ENCODE measurements at places on chromosomes 13 and 19.

DNA sequence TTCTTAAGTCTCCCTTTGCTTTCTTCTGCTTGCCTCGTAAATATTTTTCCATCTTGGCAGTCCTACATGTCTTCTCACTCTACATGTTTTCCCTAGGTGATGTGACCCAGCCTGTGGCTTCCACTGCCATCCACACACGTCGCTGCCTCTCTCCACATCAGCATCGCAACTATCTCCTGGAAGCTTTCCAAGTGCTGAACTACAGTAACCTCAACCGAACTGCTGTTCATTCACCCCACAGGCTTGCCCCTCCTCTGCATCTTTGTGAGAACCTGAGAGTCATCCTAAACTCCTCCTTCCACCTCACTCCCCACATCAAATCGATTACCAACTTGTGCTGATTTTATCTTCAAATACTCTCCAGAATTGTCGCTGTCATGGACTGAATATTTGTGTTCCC lies 41.2 kb upstream of the USPL1 start:
- peak; percentile 82 for DNase-seq

DNA sequence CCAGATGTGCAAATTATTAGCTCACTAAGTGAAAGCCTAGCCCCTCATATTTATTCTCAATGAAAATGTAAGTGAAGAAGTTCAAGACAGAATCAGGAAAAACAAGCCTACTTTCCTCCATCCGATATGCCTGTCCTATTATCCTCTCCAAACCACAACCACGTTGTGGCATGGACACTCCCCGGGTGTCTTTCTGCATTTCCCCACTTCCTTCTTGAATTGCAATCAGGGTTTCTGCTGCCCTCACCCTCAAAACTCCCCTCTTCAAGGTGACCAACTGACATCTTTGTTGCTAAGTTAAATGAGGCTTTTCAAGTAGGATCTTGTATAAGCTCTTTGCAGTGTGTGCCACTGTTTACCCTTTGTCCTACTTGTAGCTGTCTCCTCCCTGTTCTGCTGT lies 11.8 kb downstream of the SLC25A30 start:
- no peak for DNase-seq

DNA sequence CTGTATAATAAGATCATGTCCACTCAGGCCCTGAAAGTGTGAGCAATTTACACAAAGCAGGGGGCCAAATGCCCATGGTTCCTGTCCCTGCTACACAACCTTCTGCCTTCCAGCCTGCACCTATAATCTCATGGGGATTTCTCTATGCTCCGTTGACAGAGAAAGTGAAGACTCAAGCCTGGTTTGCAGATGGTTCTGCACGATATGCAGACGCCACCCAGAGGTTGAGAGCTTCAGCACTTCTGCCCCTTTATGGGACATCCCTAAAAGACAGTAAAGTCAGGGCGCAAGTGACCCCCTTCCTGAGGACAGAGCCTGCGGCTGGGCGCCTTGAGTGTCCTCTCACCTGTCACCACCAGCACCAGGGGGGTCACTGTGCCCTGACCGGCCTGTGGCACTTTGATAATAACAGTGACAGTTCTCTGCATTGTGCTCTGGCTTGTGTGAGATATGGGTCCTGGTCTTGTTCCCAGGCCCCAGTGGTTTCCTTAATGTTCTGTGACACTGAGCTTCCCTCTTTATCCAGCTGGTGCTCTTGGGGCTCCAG lies 15.1 kb downstream of the LILRA5 start:
- DNase-seq = no peak

GRCh38 chr13:49633710-49634109 lies 5.4 kb downstream of the ARL11 start:
- no peak for DNase-seq

DNA sequence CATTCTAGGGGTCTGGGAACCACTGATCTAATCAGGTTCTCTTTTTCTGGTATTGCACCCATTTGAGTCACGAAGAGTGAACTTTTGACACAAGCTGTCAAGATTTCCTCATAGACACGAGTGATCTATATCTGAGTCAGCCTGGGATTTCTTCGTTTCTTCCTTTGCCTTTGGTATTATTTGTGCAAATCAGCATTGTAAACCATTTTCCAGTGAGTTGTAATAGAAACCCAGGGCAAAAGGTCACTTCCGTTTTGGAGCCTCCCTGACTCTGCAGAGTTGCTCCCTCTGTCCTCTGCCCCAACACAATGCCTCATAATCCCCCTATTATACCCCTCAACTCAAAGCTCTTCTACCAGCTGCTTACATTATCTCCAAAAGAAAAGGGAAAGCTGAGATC lies 615.1 kb downstream of the EFNB2 start:
- DNase-seq = no peak

GRCh38 chr13:91212231-91212630 lies 135.3 kb upstream of the MIR17HG start:
- no peak for DNase-seq

- no peak for DNase-seq
These were observed 963.1 kb downstream of the EFNB2 start for GRCh38 chr13:105572401-105572800.

- DNase-seq = no peak
These were observed 143.4 kb downstream of the DLEU7 start for GRCh38 chr13:50699874-50700663.

DNA sequence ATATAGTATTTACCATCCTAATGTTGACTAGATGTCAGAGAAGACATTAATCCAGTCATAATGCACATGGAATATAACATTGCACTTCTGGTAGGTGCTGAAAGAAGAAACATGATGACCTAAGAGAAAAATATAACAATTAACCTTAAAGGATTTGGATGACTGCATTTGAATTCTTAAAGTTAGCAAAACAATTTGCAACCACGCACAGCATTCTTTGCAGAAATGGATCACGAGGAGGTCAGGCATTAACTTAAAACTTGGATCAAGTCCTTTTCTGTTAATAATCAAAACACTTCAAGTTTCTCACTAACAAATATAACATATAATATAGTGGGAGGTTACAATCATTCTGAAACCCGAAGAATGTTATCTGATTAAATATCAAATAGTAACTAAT lies 525.0 kb upstream of the SLITRK6 start:
- no peak for DNase-seq

- DNase-seq = peak; percentile 8
These were observed 44.5 kb upstream of the GTF3A start for GRCh38 chr13:27379694-27380641.

DNA sequence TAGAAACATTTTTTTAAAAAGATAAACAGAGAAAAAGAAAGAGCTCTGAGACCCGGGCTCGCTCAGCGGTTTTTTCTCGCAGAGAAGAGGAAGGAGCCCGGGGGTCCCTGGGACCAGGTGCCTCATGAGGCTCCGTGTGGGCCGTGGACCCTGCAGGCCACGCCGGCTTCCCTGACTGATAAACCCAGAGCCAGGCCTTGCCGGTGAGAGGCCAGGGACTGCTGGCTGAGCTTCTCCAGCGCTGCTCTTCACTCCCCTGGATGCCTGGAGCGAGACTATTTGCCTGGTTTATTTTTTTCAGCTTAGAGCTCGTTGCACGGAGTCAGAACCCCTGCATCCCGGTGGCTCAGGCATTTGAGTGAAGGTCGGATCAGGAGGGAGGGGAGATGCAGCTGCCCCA lies 53.4 kb upstream of the F7 start:
- no peak for DNase-seq

DNA sequence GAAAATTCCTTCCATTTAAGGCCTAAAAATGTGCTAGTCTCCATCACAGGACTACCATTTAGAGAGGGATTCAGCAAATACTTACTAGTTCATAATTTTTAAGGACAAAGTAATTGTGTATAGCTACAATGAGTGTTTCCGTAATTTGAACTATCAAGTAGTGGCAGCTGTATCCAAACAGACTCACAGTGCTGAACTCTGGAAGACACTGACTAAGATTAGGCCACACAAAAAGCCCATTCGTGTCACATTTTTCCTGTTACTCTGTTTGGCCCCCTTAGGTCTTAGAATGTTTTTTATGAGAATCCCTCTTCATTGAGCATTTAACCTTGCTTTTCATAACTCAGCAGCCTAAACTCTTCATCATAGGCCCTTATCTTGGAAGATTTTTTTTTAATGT lies 731.2 kb upstream of the PCDH9 start:
- no peak for DNase-seq

DNA sequence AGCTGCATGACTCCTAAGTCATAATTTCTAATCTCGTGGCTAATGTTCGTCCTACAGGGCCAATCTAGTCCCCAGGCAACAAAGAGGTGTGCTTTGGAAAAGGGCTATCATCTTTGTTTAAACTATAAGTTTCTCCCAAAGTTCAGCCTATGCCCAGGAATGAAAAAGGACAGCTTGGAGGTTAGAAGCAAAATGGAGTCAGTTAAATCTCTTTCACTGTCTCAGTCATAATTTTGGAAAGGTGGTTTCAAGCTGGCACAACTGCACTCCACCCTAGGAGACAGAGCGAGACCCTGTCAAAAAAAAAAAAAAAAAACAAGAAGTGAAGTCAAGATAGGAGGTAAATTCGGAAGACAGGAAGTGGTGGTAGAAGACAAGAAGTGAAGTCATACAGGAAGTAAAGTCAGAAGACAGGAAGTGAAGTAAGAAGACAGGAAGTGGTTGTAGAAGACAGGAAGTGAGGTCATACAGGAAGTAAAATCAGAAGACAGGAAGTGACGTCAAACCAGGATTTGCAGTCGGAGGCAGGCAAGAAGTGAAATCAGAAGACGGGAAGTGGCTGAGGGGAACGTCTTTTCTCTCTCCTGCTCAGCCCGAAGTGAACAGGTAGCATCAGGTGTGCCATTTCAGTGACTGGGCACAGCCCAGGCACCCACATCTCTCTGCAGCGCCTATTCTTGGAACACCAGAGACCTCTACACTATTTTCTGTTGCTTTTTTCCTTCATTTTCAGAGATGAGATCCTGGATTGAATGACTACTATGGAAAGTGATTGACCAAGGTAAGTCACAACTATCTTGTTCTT lies 32.2 kb downstream of the GP6 start:
- DNase-seq = peak; percentile 16

GRCh38 chr19:5143471-5144411 lies 174.8 kb downstream of the KDM4B start:
- peak; percentile 67 for DNase-seq

GRCh38 chr19:16654140-16654539 lies 5.8 kb downstream of the SMIM7 start:
- no peak for DNase-seq

DNA sequence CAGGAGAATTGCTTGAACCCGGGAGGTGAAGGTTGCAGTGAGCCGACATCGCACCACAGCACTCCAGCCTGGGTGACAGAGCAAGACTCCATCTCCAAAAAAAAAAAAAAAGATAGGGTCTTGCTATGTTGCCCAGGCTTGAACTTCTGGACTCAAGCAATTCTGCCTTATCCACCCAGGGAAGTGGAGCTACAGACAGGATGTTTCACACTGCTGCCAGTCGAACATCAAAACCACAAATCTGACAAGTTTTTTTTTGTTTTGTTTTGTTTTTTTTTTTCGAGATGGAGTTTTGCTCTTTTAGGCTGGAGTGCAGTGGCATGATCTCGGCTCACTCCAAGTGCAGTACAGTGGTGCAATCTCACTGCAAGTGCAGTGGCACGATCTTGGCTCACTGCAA lies 10.8 kb downstream of the XPO4 start:
- peak; percentile 14 for DNase-seq

- DNase-seq = no peak
These were observed 6.1 kb upstream of the C13orf46 start for GRCh38 chr13:113979791-113980471.

DNA sequence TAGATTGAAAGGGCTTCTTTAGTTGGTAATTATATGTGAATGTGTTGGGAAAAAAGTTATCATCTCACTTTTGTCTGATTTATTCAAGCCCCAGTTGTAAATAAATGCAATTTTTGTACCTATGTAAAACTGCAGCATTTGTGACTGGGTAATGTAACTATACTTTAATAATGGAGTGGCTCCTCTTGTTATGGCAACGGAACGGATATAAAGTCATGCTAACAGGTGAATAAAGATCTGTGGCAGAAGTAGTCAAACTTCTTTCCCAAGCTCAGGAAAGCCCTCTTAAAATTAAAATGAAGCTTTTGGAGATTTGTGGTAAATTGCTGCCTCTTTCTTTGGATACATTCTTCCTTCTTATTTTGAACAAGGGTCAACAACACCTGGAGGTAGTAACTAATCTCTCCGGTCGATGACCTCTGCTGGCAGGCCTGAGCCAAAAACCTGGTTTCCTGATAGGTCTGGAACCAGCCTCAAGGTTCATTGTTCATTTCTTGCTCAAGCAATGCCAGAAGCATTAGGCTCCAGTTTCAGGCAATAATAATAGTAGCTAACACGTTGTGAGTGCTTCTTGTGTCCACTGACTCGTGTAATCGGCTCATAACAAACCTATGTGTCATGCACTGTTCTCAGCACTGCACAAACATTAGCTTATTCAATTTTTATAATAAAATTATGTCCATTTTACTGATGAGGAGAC lies 313.4 kb upstream of the DACH1 start:
- no peak for DNase-seq

- DNase-seq = no peak
These were observed 11.3 kb downstream of the CACNG6 start for GRCh38 chr19:54002495-54003315.

GRCh38 chr13:35208587-35208986 lies 266.5 kb downstream of the NBEA start:
- no peak for DNase-seq

DNA sequence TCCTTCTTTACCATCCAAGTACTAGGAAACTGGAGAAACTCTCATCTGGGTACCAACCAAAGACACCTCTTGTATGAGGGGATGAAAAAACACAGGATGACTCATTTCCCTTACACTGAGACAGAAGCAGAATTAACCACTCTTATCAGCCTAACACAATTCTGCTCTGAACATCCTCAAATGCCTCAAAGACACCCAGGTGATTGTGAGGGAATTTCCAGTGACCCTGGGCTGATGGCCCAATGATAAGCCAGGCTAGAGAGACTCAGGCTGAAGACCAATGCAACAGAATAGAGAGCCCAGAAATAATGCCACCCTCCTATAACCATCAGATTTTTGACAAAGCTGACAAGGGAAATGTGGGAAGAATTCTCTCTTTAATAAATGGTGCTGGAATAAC lies 7.0 kb downstream of the ZNF737 start:
- DNase-seq = no peak

GRCh38 chr19:18051887-18052286 lies 34.8 kb downstream of the IL12RB1 start:
- no peak for DNase-seq

- no peak for DNase-seq
These were observed 43.2 kb downstream of the ARHGEF7 start for GRCh38 chr13:111158136-111158805.

DNA sequence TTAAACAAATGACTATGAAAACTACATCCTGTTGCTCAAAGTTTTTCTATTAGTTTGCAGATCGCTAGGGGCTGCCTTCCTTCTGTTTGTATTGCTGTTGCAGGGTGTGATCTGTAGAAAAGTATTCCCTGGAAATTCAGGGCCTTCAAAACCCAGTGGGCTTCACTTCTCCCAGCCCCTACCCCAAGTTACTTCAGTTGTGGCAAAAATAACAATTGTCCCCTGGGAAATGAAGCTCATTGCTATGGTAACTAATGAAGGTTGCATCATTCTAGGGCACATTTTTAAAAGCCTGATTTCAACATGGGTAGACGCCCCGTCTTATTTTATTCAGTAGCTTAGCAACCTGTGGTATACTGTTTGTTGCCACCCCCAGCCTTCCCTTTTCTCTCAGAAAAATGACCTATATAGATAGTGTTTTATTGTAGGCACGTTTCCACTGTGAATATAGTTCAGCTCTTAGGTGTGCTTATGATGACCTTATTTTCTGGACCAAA lies 60.9 kb downstream of the WDFY2 start:
- no peak for DNase-seq
